ENCODE measurements at places on chromosomes 4 and X. TPM values are rescaled to one million over a fixed set of nuclear protein-coding genes. Genes with fewer than 3 reads are reported as not detected.

- peaks cover 9% of the 10 kb centered on the region for H3K4me1 ChIP-seq
- no peak overlapping the region for H3K4me3 ChIP-seq
- no peak overlapping the region for H3K27ac ChIP-seq
- peak; percentile 23 for DNase-seq
These were observed 131.3 kb downstream of the ARHGAP10 start for GRCh38 chr4:147863111-147863747.

- H3K4me1 ChIP-seq: peaks cover 6% of the 10 kb centered on the region
- DNase-seq: peak; percentile 19
- H3K27me3 ChIP-seq: no peaks in the 10 kb centered on the region
- H3K4me3 ChIP-seq: peak overlapping the region; percentile 75
These were observed 538 bp downstream of the STBD1 start for GRCh38 chr4:76306882-76307659.

DNA sequence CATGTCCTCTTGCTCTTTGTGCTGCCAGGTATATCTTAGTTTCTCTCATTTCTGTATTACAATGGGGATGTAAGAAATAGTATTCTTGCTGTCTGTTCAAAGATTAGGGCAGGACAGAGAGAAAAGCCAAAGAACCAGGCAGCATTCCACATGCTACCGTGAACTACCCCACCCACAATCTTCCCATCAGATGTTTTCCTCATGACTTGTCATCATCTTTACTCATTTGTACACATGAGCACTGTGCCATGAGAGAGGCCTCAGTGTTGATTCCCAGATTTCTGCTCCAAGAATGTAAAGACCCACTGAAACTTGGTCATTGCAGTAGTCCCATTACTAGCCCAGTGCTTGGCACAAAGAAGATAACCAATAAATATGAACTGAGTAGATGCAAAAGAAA lies 354.6 kb upstream of the RASGEF1B start:
- DNase-seq: no peak
- no peaks in the 10 kb centered on the region for H3K27me3 ChIP-seq
- no peaks in the 10 kb centered on the region for H3K4me1 ChIP-seq
- H3K27ac ChIP-seq: no peak overlapping the region

GRCh38 chrX:38877366-38877765 lies 76.1 kb downstream of the MID1IP1 start:
- H3K36me3 ChIP-seq: no peaks in the 10 kb centered on the region
- no peaks in the 10 kb centered on the region for H3K4me1 ChIP-seq
- H3K4me3 ChIP-seq: no peak overlapping the region
- DNase-seq: no peak
- no peak overlapping the region for H3K27ac ChIP-seq

DNA sequence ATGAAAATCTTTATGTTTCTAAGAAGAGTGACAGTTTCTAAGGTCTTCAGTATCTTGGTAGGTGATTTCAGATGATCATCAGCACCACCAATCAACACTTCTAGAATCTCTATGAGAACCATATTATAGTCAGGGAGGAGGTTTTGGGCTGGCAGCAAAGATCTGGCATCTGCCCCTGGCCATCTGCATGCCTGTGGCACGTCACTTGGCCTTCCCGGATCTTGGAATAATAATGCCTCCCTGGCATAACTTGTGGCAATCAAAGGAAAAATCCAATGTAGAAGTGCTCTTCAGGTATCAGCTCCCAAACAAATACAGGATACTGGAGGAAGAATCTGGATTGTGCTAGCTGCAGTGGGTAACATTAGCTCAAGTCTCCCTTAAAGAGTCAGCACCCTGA lies 57.3 kb downstream of the RASL11B start:
- no peaks in the 10 kb centered on the region for H3K4me1 ChIP-seq
- no peak overlapping the region for H3K27ac ChIP-seq
- H3K4me3 ChIP-seq: no peak overlapping the region
- H3K27me3 ChIP-seq: no peaks in the 10 kb centered on the region
- DNase-seq: no peak
- H3K36me3 ChIP-seq: no peaks in the 10 kb centered on the region

GRCh38 chr4:189121336-189121735 lies 819.3 kb upstream of the FRG1 start:
- no peak overlapping the region for H3K27ac ChIP-seq
- no peaks in the 10 kb centered on the region for H3K4me1 ChIP-seq
- DNase-seq: no peak
- no peak overlapping the region for H3K4me3 ChIP-seq
- no peaks in the 10 kb centered on the region for H3K27me3 ChIP-seq

HPSE gene
- total RNA-seq: 7.0 TPM

PHKA2 gene
- 19.9 TPM for total RNA-seq

RAB39B gene
- total RNA-seq: not detected

SHISA3 gene
- 12.0 TPM for total RNA-seq

TEX13C gene
- total RNA-seq: not detected
